ENCODE measurements at places on chromosomes 4 and X. TPM values are rescaled to one million over a fixed set of nuclear protein-coding genes. Genes with fewer than 3 reads are reported as not detected.

DNA sequence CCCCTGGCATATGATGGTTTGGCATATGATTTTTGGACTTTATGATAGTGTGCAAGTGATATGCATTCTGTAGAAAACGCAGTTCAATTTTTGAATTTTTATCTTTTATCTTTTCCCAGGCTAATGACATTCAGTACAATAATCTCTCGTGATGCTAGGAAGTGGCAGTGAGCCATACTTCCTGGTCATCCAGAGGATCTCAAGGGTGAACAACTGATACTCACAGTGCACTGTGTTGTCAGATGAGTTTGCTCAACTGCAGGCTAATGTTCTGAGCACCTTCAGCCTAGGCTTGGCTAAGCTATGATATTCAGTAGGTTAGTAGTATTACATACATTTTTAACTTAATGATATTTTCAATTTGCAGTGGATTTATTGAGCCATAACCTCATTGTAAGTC is 405.3 kb downstream of the PCDH7 start:
- DNase-seq, result no peak
- H3K4me3 ChIP-seq, result no peak overlapping the region
- no peak overlapping the region for H3K27ac ChIP-seq
- H3K36me3 ChIP-seq, result no peaks in the 10 kb centered on the region
- H3K27me3 ChIP-seq, result no peaks in the 10 kb centered on the region

The HS6ST2 gene
- total RNA-seq, result not detected

DNA sequence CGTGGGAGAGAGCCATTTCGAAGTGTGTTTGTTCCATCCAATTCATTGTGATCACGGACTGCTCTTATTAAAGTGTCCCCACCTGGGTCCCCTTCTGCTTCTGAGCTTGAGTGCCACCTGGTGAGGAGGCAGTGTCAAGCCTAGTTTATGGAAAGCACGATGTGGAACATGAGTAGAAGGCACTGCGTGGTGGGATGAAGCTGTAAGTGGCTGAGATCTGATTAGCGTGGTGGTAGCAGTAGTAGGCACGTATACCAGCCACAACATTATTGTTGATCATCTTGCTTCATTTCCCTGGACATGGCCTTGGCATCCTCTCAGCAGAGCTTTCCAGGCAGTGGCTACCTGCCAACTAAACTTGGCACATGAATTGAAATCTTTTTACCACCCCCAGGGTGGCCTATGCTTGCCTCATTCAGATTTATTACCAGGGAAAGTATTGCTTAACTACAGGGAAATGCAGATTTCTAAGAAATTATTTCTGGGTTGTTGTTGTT is 46.4 kb downstream of the GPAT3 start:
- no peaks in the 10 kb centered on the region for H3K4me1 ChIP-seq
- no peak overlapping the region for H3K27ac ChIP-seq
- H3K4me3 ChIP-seq, result no peak overlapping the region
- DNase-seq, result no peak

DNA sequence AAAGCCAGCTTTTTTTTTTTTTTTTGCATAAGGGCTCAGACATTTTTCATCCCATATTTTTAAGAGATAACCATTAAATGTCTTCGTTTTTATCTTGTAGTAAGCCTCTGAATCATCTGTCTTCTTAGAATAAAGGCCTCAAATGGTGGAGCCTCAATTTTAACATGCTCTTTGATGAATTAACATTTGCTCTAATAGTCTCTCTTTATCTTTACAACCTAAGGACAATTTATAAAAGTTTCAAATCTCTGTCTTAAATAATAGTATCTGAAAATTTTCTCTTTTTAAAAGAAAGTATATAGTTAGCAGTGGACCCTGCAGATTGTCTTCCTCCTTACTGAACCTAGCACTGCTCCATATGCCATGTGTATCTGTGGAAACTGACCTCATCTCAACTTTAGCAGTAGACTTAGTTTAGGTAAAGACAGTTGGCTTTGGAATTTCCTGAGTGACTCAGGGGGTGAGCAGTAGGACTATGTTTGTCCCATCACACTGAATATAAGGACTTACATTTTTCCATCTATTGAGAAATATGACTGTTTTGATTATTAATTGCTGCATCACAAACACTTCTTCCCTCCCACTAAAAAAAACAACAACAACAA is 1658.0 kb downstream of the STIM2 start:
- no peak overlapping the region for H3K4me3 ChIP-seq
- no peaks in the 10 kb centered on the region for H3K36me3 ChIP-seq
- H3K4me1 ChIP-seq, result no peaks in the 10 kb centered on the region
- H3K27me3 ChIP-seq, result no peaks in the 10 kb centered on the region
- no peak for DNase-seq
- H3K27ac ChIP-seq, result no peak overlapping the region

The SETD7 gene
- 4.1 TPM for total RNA-seq

- no peak overlapping the region for H3K4me3 ChIP-seq
- H3K36me3 ChIP-seq, result no peaks in the 10 kb centered on the region
- no peaks in the 10 kb centered on the region for H3K27me3 ChIP-seq
- H3K27ac ChIP-seq, result no peak overlapping the region
- H3K4me1 ChIP-seq, result no peaks in the 10 kb centered on the region
- no peak for DNase-seq
These were observed 8.0 kb downstream of the CYP2U1 start for GRCh38 chr4:107939307-107939706.

- H3K27me3 ChIP-seq, result no peaks in the 10 kb centered on the region
- no peak overlapping the region for H3K4me3 ChIP-seq
- no peaks in the 10 kb centered on the region for H3K4me1 ChIP-seq
- DNase-seq, result no peak
- H3K27ac ChIP-seq, result no peak overlapping the region
These were observed 179.3 kb upstream of the AMOT start for GRCh38 chrX:113019958-113020357.

- H3K4me1 ChIP-seq, result no peaks in the 10 kb centered on the region
- no peaks in the 10 kb centered on the region for H3K36me3 ChIP-seq
- H3K27me3 ChIP-seq, result no peaks in the 10 kb centered on the region
- no peak overlapping the region for H3K4me3 ChIP-seq
- DNase-seq, result no peak
- no peak overlapping the region for H3K27ac ChIP-seq
These were observed 734.0 kb upstream of the DIAPH2 start for GRCh38 chrX:95950679-95951078.

GRCh38 chrX:1239681-1240142 is 27.3 kb upstream of the CRLF2 start:
- H3K36me3 ChIP-seq, result no peaks in the 10 kb centered on the region
- peaks cover 23% of the 10 kb centered on the region for H3K4me1 ChIP-seq
- H3K27me3 ChIP-seq, result no peaks in the 10 kb centered on the region
- DNase-seq, result no peak
- H3K27ac ChIP-seq, result no peak overlapping the region

GRCh38 chrX:96445531-96446065 is 239.0 kb upstream of the DIAPH2 start:
- H3K27me3 ChIP-seq, result no peaks in the 10 kb centered on the region
- H3K27ac ChIP-seq, result no peak overlapping the region
- no peak for DNase-seq
- H3K4me1 ChIP-seq, result no peaks in the 10 kb centered on the region
- no peaks in the 10 kb centered on the region for H3K36me3 ChIP-seq

DNA sequence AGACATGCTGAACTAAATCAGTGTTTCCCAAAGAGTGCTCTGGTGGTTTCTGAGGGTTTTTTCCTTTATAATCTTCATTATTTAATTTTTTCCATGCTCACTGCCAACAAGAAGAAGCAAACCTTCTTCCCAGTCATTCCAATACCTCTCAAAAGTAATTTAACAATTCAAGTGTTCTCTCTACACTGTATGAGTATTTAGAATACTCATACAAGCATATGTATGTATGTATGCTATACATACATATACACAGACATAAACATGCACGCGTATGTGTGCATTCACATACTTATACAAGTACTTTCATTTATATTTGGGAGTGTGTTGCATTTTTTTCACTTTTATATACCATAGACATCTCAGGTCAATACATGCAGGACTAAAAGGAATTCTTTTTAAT is 54.3 kb upstream of the TXK start:
- H3K27ac ChIP-seq, result no peak overlapping the region
- H3K4me3 ChIP-seq, result no peak overlapping the region
- H3K36me3 ChIP-seq, result no peaks in the 10 kb centered on the region
- no peaks in the 10 kb centered on the region for H3K27me3 ChIP-seq
- no peaks in the 10 kb centered on the region for H3K4me1 ChIP-seq

All from natural killer cell (primary cell).